ENCODE measurements at places on chromosomes 2 and 18.

GRCh38 chr2:212027681-212028628 is 510.6 kb downstream of the ERBB4 start:
- no peak for DNase-seq

DNA sequence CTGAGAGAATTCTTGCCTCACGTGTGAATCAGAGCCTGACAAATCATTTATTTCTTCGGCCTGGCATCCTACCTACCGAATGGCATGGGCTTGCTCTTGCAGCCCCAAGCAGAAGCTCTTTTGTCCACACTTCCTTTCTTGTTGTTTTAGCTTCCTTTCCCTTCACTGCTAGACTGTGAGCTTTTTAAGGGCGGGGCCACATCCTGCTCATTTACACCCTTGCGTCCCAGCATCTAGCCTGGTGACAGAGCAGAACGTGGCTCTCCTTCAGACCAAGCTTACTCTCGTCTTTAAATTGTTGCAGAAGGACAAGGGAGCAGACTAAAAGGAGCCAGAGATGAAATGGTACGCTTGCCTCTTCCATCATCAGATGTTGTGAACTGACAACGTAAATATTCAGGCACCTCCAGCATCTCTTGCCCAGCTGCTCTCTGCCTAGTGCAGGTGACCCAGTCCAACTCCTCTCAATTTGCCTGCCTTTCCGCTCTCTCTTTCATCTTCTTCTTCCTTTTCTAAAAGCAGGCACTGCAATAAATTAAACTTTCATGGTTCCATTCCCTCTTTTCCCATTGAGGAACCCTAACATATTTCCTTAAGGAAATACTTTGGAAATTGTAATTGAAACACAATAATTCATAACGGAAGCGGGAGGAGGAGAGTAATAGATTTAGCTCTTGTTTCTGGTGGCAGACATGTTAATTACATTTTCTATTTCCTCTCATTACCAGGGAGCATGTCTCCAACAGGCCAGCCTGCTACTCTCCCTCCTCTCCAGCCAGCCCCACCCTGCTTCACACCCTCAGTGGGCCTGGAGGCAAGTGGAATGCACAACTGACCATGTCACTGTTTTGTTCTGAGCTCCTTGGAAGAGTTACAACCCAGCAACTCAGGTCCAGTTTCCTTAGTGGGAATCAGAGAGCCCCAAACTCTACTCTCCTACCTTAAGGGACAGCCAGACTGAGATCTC is 228.1 kb upstream of the TRIB2 start:
- no peak for DNase-seq

DNA sequence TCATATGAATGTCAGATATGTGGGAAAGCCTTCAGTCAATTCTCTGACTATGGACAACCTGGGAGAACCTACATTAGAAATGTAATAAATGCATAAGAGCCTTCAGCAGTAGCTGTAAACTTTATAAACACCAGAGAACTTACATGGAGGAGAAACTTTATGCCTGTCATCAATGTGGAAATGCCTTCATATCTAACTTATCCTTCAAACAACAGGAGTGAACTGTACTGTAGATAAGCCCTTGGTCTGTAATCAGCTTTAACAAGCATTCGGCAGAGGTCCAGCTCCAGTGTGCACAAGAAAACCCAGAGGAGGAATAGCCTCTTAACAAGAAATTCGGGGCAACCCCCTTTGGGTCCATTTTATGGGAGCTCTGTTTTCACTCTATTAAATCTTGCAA is 14.8 kb upstream of the UXS1 start:
- no peak for DNase-seq

DNA sequence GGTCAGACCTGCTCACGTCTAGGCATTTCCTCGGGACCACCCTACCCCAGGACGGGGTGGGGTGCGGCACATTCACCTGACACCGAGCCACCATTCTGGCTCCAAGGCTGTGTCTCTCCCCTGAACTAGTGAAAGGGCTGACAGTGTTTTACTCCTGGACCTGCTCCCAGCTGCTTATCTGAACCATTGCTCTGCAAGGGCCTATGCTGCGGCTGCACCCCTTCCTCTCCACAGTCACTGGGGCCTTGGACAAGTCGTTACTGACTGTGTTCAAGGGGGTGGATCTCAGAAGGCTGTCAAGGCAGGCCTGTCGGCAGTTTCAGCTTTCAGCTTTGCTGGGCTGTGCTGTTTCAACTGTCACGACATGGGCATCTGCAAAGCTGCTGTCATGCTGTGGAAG is 11.7 kb downstream of the CREG2 start:
- DNase-seq = no peak

DNA sequence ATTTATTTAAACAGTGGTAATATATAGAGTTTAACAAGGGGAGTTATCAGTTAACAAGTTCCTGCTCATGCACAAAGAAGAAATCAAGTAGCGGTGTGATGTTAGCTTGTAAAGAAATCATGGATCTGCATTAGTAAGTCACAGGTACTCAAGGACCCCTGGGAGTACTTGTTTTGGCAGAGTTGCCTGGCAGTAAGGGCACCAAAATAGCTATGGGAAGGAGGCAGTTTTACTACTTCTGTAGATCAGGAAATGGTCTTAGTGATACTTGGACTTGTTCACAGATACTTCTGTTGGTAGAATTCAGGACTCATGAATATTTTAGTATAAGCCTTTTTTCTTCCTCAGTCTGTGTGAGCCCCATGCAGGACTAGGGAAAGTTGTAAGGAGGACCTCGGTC is 107.3 kb upstream of the IL1R2 start:
- DNase-seq = no peak

- no peak for DNase-seq
Measured at GRCh38 chr18:32509111-32509510, 38.4 kb upstream of the GAREM1 start.

DNA sequence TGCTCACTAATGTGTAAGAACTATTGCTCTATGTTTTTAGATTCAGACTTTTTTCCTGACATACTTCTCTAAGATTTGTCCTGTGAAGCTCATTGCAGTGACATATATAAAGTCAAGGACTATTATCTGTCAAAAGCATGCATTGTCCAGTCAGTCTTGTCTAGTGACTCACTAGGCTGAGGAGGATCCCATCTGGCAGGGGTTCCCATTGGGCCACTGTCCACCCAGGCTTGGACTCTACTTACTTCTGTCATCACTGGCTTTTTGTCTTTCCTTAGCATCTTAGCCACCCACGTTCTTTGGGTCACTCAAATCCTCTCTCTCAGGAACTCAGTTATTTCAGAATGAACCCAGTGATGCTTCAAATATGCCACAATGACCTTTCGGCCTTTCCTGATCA is 132.6 kb upstream of the NABP1 start:
- no peak for DNase-seq

DNA sequence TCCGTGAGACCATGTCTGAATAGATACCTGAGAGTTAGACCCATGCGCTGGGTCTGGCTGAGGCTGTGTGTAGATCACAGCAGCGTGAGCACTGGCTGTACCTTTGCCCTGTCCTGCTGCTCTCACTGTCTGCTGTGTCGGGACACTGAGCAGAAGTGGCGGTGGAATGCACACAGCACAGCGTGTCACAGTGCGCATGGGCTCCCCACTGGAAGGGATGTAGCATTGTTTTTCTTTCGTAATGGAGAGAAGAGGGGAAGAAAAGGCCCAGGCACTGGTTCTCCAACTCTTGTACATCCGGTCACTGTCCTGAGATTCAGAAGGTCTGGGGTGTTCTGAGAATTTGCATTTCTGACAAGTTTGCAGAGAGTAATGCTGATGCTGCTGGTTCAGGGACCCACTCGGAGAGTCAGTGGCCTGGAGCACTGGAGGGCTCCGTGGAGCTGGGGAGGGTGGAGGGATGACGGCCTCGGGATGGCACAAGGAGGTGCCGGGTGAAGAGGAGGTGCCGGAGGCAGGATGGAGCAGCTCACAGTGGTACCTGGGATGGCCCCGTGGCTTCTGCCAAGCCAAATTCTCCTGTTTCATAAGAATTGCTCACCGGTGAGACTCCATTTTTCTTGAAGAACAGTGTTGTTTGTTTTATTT is 252.8 kb downstream of the LDLRAD4 start:
- DNase-seq = no peak

GRCh38 chr2:70834881-70835280 is 735 bp downstream of the CD207 start:
- no peak for DNase-seq

DNA sequence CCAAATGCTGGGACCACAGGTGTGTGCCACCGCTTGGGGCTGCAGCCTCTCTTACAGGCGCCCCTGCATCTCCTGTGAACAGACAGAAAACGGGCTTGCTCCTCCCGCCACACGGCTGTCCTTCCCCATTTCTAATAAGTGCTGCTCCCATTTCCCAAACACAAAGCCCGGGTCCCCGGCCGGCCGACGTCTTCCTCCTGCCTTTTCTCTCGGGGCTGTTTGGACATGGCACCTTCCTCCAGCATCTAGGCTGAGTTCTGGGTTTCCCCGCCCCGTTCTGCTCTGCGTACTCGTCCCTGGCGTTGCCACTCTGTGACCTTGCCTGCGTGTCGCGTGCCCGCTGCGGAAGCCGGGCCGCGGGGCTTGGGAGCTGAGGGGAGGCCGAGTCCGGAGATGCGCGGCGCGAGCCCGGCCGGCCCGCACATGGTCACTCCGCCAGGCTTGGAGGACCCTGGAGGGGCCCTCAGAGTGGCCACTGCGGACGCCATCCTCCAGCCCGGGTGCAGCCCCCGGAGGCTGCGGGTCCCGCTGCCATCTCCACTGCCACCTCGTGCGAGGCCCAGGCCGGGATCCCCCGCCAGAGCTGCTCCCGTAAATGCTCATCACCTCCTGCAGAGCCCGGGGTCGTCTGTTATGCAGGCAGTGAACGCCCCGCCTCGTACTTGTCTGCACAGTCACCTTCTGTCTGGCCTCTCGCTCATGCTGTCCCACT is 26.3 kb downstream of the PRELID3A start:
- DNase-seq = no peak

GRCh38 chr2:55157474-55157884 is 74.6 kb downstream of the CLHC1 start:
- DNase-seq = no peak

DNA sequence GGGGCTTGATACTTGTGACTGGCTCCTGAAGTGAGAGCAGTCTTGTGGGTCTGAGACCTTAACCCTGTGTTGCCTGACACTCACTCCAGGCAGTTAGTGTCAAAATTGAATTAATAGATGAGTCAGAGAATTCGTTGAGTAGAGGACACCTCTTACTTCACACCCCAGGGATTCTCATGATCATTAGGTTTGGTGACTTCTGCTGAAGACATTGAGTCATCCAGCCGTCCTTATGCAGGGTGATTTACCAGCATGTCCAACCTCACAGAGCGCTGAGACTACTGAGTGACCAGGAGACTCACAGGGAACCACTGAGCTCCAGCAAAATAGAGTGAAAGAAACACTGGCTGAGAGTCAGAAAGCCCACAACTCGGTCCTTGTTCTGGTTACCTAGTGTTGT is 36.0 kb upstream of the EVA1A start:
- no peak for DNase-seq

All from NCI-H2029 treated with DMSO at 0.1 percent for 48 hours (cell line).